ENCODE measurements at places on chromosomes 12 and 14.

DNA sequence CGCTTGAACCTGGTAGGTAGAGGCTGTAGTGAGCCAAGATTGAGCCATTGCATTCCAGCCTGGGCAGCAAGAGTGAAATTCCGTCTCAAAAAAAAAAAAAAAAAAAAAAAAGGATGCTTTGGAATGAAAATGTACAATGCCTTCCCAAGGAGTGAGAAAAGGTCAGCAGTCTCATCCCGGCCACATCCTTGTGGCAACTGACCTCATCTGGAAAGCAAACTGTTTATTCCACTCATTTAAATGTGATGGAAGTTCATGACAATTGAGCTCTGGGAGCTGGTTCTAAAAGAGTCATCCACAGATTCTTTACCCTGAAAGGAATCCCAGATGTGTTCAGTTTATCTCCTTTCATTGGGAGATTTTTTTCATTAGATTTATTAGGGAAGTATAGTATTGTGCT, 19.4 kb upstream of the LIMA1 start:
- no peak for DNase-seq

- DNase-seq = no peak
These were observed 11.5 kb downstream of the ISCA2 start for GRCh38 chr14:74504874-74505720.

GRCh38 chr12:16613199-16613598, 7.2 kb upstream of the LMO3 start:
- peak; percentile 21 for DNase-seq

DNA sequence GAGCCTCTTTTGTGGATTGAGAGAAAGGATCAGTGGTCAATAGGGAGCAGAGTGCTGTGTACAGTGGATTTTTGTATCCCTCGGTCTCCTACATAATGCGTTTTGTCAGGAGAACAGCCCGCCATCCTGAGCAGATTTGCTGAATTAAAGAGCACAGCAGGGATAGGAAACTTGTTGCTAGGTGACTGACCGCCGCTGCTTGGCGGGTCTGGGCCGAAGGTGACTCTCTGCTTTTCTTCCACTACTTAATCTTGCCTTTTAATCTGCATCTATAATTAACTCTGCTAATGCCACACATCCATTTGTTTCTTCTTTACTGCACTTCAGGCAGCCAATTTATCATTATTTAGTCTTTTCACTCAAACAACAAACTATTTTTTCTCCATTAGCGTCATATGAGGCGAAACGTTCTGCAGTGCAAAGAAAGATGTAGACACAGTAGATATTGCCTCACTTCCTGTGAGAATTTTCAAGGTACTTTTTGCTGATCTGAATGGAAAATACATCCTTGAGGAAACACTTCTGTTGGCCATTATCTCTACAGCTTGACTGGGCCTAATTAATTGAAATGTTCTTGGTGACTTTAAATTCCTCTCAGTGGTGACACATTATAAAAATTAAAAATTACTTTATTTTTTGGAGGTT, 108.0 kb downstream of the PPM1A start:
- peak; percentile 83 for DNase-seq

GRCh38 chr14:28754209-28754985, 12.2 kb upstream of the FOXG1 start:
- peak; percentile 90 for DNase-seq

GRCh38 chr12:44476683-44477082, 399.4 kb downstream of the NELL2 start:
- DNase-seq = no peak

- DNase-seq = no peak
These were observed 162.1 kb upstream of the IFNG-AS1 start for GRCh38 chr12:67826946-67827720.

- DNase-seq = no peak
These were observed 137.5 kb upstream of the MYL2 start for GRCh38 chr12:111057701-111058425.

GRCh38 chr12:110102255-110102654, 21.9 kb upstream of the IFT81 start:
- DNase-seq = peak; percentile 58

DNA sequence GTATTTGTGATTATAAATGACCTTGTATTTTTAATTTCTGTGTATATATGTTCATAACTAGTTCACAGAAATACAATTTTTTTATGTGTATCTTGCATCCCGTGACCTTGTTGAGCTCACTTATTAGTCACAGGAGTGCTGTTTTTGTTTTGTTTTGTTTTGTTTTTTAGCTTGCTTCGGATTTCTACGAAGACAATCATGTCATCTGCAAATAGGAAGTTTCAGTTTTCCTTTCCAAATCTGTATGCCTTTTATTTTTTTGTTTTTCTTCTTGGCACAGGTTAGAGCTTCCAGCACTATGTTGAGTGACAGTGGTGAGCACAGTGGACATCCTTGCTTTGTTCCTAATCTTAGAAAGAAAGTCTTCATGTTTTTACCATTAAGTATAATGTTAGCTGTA, 229.2 kb upstream of the GARIN6 start:
- DNase-seq = no peak

Measured in NCI-H146 (cell line).